ENCODE measurements at places on chromosomes 13 and 19.
A peak's percentile ranks its signal among the peaks of the same experiment; 100 is the strongest.

DNA sequence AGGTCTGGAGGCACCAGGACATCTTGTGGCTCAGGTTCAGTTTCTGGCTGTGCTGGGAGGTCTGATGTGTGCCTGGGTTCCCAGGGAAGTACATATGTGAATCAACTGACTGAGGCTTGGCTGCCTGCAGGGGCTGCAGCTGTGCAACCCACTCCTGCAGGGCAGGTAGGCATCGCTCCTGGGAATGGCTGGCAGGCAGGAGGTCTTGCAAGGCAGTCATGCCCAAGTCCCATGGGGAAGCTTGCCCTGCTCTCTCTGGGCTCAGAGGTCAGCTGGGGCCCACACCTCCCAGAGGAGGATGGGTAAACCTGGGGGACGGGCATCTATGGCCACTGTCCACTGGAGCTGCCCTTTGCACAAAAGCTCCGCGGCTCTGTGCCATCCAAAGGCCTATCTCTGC is 1141.8 kb downstream of the SLITRK1 start:
- no peak for DNase-seq

- DNase-seq: no peak
Measured at GRCh38 chr19:43594710-43595604, 977 bp downstream of the IRGQ start.

- DNase-seq: peak; percentile 79
Measured at GRCh38 chr19:35545001-35545854, at the start of gene TMEM147. TSS of gene TMEM147 (plus strand) at chr19:35545626. CDS start at chr19:35545740, 114 bp downstream.

- DNase-seq: no peak
Measured at GRCh38 chr13:21149568-21149967, 26.8 kb downstream of the SKA3 start.

DNA sequence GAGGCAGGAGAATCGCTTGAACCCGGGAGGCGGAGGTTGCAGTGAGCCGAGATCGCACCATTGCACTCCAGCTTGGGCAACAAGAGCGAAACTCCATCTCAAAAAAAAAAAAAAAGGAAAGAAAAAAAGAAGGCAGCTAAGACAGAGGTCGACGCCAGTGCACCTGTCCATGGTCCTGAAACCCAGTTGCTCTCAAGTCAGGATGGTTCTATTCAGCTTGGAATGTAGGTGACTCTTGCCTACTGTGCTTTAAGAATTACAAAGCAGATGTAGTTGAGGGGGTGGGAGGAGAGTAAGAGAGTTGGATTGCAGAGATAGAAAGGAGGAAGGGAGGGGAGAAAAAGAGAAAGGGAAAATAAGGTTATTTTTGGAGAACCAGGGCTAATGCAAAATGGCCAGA is 18.7 kb downstream of the CACNG7 start:
- DNase-seq: no peak

- DNase-seq: no peak
Measured at GRCh38 chr19:49689133-49690078, at the start of gene ADM5. TSS of gene ADM5 (plus strand) at chr19:49689594. CDS start at chr19:49689838, 244 bp downstream.

All from thoracic aorta (tissue), 2 donors.